ENCODE measurements at places on chromosomes 12 and 14. TPM values are rescaled to one million over a fixed set of nuclear protein-coding genes. Genes with fewer than 3 reads are reported as not detected.

DNA sequence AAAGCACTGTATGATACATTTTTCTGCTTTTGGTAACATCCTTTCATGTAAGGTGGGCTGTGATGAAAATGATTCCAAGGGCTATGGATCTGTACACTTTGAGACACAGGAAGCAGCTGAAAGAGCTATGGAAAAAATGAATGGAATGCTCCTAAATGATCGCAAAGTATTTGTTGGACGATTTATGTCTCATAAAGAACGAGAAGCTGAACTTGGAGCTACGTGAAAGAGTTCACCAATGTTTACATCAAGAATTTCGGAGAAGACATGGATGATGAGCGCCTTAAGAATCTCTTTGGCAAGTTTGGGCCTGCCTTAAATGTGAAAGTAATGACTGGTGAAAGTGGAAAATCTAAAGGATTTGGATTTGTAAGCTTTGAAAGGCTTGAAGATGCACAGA is 22.1 kb upstream of the SRGAP1 start:
- no peak for DNase-seq

The OAS1 gene
- 48.4 TPM for total RNA-seq

DNA sequence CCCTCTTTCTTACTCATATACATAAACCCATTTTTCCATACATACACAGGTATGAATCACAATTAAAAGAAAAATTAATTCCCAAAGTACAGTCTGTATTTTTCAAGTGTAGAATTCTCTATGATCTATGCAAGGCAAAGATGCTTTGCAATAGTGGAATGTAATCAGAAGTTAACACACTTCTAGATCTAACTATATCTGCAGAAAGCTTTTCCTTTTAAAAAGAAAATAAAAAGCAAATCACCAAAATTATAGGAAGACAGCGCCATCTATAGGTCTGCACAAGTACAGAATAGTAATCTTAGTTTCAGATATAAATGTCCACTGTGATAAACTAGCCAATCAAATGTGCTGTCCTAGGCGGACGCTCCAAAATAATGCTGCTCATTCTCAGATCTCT is 22.0 kb downstream of the SLC25A21 start:
- no peak for DNase-seq

The TAS2R46 gene
- total RNA-seq = 5.4 TPM

DNA sequence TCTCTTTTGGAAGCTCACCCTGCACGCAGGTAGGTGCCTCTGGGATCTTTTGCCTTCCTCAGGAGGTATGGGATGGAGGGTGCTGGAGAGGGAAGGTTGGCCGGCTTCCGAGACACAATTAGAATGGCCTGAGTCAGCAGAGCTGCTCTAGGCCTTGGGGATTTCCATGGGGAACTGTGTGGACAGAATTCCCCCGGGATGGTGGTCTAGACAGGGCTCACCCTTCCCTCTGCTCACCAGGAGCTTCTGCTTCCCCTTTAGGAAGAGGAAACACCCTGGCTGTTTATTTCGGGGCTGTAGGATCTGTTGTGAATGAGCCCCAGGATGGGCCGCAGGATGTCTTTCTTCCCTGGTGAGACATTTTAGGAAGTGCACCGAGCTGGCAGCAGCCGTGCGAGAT is 43.7 kb upstream of the TMED10 start:
- DNase-seq = no peak

- no peak for DNase-seq
These were observed 1.4 kb downstream of the MYBPC1 start for GRCh38 chr12:101596172-101596571.

GRCh38 chr14:93045965-93046704 is 69.6 kb downstream of the ITPK1 start:
- DNase-seq = no peak

- DNase-seq = no peak
These were observed 6.9 kb upstream of the PRKAG1 start for GRCh38 chr12:49025463-49025862.

GRCh38 chr14:105905456-105905855 is 379.1 kb downstream of the TMEM121 start:
- DNase-seq = no peak

The LYZ gene
- 28.5 TPM for total RNA-seq

The KRT80 gene
- 4.6 TPM for total RNA-seq

- DNase-seq = no peak
These were observed 248.4 kb downstream of the ASCL1 start for GRCh38 chr12:103205906-103206305.

GRCh38 chr14:89563471-89563870 is 146.4 kb upstream of the FOXN3 start:
- DNase-seq = no peak

All from ureter (tissue), 1 donor.